ENCODE measurements at places on chromosomes 13 and 19.

DNA sequence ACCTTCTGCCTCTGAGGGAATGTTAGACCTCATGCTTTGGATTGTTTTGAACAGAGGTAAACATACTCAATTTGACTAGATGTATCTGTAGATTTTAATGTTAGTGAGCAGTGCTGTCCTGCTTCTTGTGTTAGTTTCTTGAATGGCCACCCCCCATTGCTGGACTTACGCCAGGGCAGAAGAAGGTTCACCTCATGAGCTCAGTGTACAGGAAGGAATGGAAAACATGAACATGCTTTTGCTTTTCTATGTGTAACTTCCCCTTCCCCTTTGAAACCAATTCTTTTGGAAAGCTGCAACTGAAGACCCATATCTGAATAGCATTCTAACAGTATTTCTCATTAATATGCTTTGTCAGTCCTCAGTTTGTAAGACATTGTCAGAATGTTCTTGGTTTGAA is 32.3 kb downstream of the WASF3 start:
- DNase-seq: peak; percentile 62

DNA sequence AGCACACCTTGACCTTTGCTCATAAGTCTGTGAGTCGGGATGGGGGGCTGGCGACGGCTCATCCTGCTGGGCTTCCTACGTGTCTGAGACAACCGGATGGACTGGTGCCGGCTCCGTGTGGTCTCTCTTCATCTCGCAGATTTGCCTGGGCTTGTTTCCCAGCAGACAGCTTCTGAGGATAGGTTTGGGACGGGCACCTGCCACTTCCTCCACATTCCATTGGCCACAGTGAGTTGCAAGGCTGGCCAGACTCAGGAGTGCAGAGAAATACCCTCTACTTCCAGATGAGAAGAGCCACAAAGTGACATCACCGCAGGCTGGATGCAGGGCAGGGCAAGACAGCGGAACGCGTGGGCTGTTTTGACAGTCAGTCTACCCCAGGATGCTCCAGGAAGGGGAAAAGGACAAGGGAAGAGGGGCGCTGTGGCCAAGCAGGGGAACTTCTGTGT is 48.1 kb downstream of the IRS2 start:
- no peak for DNase-seq

- DNase-seq: peak; percentile 60
Measured at GRCh38 chr19:48569814-48570213, 17.8 kb downstream of the SULT2B1 start.

DNA sequence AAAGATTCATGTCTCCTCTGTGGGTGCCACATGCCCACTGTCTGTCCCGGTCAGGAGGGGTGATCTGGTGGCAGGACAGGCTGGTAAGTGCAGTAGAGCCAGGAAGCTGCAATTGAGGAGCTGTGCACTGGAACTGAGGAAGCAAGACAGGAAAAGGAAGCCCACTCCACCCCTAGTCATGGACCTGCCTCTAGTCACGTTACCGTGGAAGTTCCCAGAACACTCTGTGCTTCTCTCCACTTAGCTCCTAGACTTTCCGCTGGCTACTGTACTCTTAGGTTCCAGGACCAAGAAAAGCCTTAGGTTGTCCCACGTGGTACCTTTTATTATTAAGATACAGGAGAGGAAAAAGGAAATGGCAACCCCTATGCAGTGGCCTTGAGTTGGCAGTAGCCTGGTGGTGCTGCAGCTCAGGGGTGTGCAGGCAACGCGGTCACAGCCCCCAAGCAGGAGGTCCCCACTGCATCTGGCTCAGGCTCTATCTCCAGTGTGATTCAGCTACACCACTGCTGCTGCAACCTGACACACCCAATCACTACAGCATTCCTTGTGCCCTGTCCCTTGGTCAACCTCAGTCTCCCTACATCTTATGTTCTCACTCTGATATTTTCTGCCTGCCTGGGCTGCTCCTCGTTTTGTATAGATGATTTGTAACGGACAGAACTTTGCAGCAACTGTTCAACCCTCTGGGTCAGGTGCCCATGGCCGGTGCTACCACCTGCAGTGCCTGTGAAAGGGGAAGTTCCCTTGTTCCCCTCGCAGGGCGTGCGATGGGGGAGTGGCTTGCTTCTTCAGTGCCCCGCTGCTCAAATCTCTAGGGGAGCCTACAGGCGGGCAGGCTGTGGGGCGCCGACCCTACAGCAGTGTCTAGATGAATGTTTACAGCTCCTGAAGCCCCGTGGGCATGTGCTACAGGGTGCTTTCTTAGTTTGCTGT is 24.4 kb upstream of the GPR12 start:
- no peak for DNase-seq
